ENCODE measurements at places on chromosomes 12 and 14.

- H3K4me1 ChIP-seq: peaks cover 6% of the 10 kb centered on the region
- no peaks in the 10 kb centered on the region for H3K27me3 ChIP-seq
- DNase-seq: no peak
- H3K27ac ChIP-seq: no peak overlapping the region
Measured at GRCh38 chr12:103824290-103824689, 16.7 kb downstream of the NT5DC3 start.

- no peaks in the 10 kb centered on the region for H3K36me3 ChIP-seq
- no peaks in the 10 kb centered on the region for H3K4me1 ChIP-seq
- H3K27me3 ChIP-seq: peaks cover 38% of the 10 kb centered on the region
- no peak overlapping the region for H3K27ac ChIP-seq
- DNase-seq: no peak
Measured at GRCh38 chr14:23449314-23449713, 13.9 kb upstream of the MYH7 start.

DNA sequence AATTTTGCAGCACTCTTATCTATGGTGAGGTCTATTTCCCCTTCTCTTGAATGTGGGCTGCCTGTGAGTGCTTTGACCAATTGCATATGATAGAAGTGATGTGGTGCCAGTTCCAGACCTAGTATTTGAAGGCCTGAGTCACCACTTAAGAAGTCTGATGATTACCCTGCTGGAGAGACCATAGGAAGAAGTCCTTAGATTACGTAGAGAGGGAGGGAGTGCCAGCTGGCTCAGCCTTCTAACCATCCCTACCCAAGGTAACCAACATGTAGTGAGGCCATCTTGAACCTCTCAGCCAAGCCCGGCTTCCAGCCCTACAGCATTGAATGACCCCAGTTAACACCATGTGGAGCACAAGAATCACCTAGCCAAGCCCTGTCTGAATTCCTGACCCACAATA is 166.9 kb downstream of the NELL2 start:
- no peaks in the 10 kb centered on the region for H3K4me1 ChIP-seq
- no peak overlapping the region for H3K27ac ChIP-seq
- no peaks in the 10 kb centered on the region for H3K36me3 ChIP-seq
- H3K27me3 ChIP-seq: no peaks in the 10 kb centered on the region
- DNase-seq: no peak
- no peak overlapping the region for H3K4me3 ChIP-seq

- H3K27ac ChIP-seq: peak within 1 kb of the TSS; percentile 80
- DNase-seq: no peak
- H3K27me3 ChIP-seq: peaks cover 49% of the 10 kb centered on the region
- H3K36me3 ChIP-seq: no peaks in the 10 kb centered on the region
Measured at GRCh38 chr12:85280165-85280983, at the start of gene ALX1. Gene ALX1, plus strand, starts transcription at chr12:85280220. Its CDS starts 42 bp downstream, at chr12:85280262.

- no peak overlapping the region for H3K4me3 ChIP-seq
- no peaks in the 10 kb centered on the region for H3K36me3 ChIP-seq
- peaks cover 16% of the 10 kb centered on the region for H3K4me1 ChIP-seq
- H3K27ac ChIP-seq: no peak overlapping the region
Measured at GRCh38 chr12:65878540-65878939, 54.3 kb downstream of the HMGA2 start.

DNA sequence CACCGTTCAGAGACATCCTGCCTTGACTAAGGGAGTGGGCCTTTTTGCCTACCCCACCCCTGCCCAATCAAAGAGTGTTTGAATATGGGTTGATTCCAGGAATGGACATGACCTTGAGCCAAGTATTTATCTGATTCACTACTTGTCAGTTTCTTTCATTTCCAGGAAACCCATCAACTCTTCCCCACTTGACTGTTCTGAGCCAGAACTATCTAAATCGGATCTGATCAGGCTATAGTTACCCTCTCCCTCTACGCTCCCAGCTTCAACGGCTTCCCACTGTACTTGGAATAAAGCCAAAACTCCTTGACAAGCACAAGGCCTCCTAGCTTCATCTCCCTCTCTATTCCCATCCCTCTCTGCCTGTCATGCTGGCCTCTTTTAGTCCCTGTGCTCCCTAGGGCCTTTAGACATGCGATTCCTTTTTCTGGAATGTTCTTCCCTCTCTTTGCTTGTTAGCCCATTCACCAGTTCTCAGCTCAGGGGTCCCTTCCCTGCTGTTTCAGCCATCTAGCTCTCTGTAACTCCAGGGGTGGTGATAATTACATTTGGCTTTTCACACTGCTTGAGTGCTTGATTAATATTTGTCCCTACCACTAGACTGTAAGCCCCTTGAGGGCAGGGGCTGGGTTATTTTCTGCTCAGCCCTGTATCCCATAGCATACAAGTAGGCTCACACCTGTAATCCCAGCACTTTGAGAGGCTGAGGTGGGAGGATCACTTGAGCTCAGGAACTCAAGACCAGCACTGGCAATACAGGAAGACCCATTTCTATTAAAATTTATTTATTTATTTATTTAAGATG is 5.5 kb upstream of the ITPK1 start:
- H3K4me3 ChIP-seq: no peak overlapping the region
- H3K27me3 ChIP-seq: no peaks in the 10 kb centered on the region
- H3K27ac ChIP-seq: no peak overlapping the region
- DNase-seq: no peak
- H3K36me3 ChIP-seq: no peaks in the 10 kb centered on the region

- DNase-seq: no peak
- peaks cover 2% of the 10 kb centered on the region for H3K36me3 ChIP-seq
- H3K27me3 ChIP-seq: no peaks in the 10 kb centered on the region
Measured at GRCh38 chr12:26086936-26087335, 37.9 kb downstream of the BHLHE41 start.

GRCh38 chr12:76591476-76591875 is 31.9 kb upstream of the OSBPL8 start:
- H3K27me3 ChIP-seq: no peaks in the 10 kb centered on the region
- H3K4me3 ChIP-seq: no peak overlapping the region
- H3K4me1 ChIP-seq: peaks cover 5% of the 10 kb centered on the region
- no peak for DNase-seq

DNA sequence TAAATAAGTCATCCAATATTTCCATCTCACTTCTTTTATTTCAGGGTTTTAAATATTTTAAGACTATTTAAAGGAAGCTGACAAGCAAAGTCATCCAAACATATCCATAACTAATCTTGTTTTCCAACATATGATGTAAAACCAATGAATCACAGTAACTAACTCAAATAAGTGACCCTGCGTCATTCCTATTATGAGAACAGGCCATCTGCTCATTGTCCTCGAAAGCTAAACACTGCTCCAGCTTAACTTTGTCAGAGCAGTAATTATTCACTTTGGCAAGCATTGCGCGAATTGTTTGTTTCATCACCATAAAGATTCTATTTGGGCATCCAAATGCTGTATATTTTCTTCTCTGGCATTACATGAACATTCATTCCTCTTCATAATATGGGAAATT is 99.1 kb downstream of the CAPZA3 start:
- no peak overlapping the region for H3K4me3 ChIP-seq
- H3K27ac ChIP-seq: no peak overlapping the region
- H3K36me3 ChIP-seq: no peaks in the 10 kb centered on the region
- DNase-seq: no peak

- no peaks in the 10 kb centered on the region for H3K4me1 ChIP-seq
- no peak overlapping the region for H3K27ac ChIP-seq
- peak; percentile 8 for DNase-seq
- H3K4me3 ChIP-seq: no peak overlapping the region
- no peaks in the 10 kb centered on the region for H3K27me3 ChIP-seq
Measured at GRCh38 chr12:85575120-85576096, 260.8 kb downstream of the RASSF9 start.

DNA sequence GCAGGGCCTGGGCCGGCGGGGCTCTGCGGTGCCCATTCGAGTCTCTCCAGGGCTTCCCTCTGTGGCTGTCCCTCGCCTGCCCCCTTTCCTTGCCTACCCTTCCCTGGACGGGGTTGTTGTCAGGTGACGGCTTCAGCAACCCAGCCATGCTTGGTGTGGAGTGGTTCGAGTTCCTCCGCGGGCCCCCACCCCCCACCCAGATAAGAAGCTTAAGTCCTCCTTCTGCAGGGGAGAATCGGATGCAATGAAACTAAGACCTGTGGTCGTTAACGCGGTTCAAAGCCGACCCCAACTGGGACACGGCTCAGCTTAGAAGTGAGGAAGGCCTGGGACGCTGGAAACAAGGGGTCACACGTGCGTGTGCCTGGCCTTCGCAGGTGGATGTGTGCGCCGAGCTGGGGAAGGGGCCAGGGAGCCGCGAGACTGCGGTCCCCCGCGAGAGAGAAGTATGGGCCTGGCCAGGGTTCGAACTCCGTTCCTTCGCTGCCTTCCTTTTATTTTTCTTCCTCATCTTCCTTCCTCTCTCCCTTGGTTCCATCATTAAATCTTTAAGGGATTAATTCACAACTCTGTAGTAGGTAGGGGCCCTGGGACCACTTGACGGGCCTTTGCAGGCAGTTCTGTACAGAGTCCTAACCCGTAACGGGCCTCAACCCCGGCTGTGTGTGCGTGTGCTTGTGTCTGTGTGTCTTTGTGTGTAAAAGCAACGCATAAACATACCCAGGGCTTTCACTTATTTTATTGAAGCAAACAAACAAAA is 3.5 kb downstream of the TTC6 start:
- H3K4me3 ChIP-seq: peak overlapping the region; percentile 10
- H3K4me1 ChIP-seq: peaks cover 12% of the 10 kb centered on the region
- peak overlapping the region; percentile 88 for H3K27ac ChIP-seq
- peaks cover 67% of the 10 kb centered on the region for H3K27me3 ChIP-seq
- DNase-seq: no peak
- peaks cover 14% of the 10 kb centered on the region for H3K36me3 ChIP-seq

DNA sequence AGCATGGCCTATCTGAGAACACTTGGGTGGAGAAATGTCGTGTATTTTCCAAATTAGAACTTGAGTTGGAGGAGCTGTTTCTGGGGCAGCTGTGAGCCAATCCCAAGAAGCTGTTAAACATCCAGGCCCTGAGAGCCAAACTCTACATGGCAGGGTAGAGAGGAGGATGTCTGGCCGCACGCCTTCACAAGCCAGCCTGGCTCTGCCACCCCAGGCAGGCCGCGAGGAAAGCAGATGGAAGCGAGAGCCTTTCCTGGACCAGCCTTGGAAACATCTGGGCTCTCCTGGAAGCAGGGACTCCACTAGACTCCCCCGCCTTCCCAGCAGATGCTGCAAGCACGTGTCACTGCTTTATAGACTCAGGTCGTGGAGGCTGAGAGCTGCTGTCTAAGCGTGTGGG is 312.8 kb upstream of the FKBP4 start:
- no peaks in the 10 kb centered on the region for H3K4me1 ChIP-seq
- H3K4me3 ChIP-seq: no peak overlapping the region
- no peak overlapping the region for H3K27ac ChIP-seq
- H3K36me3 ChIP-seq: no peaks in the 10 kb centered on the region

DNA sequence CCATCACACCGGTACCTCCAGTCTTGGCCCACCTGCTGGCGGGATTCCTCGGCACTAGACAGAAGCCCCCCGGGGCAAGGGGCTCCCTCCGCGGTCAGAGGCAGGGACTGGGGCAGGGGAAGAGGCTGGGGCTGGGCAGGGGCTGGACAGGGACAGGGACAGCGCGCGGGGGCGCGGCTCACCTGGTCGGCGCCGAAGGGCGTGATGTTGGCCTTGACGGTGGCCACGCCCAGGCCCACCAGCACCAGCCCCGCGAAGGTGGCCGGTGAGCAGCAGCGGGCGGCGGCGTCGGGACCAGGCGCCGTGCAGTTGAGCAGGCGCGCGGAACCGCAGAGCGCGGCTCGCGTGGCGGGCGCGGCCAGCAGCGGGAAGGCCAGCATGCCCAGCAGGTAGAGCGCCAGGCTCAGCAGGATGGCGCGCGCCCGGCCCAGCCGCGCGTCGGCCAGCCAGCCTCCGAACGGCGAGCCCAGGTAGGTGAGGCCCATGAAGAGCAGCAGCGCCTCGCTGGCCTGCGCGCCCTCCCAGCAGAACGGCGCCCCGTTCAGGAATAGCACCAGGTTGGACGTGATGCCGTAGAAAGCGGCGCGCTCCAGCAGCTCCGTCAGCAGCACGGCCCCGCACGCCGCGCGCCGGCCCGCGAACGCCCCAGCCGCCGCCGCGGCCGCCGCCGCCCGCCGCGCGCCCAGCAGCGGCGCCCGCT is 392 bp downstream of the SLC15A4 start:
- peaks cover 48% of the 10 kb centered on the region for H3K4me1 ChIP-seq
- no peaks in the 10 kb centered on the region for H3K27me3 ChIP-seq
- H3K27ac ChIP-seq: peak overlapping the region; percentile 95
- H3K36me3 ChIP-seq: peaks cover 43% of the 10 kb centered on the region
- peak overlapping the region; percentile 83 for H3K4me3 ChIP-seq
- peak; percentile 26 for DNase-seq

Data from stimulated activated naive B cell treated with anti-CD40 and anti-IgM and Interleukin-4, amounts not matched to agents 10 μg/mL and 1 μg/mL and 100 μg/mL, for 72 hours (primary cell).